ENCODE measurements at places on chromosomes 12 and 14.

- DNase-seq, result no peak
These were observed 6.4 kb upstream of the ADSS1 start for GRCh38 chr14:104717646-104718045.

DNA sequence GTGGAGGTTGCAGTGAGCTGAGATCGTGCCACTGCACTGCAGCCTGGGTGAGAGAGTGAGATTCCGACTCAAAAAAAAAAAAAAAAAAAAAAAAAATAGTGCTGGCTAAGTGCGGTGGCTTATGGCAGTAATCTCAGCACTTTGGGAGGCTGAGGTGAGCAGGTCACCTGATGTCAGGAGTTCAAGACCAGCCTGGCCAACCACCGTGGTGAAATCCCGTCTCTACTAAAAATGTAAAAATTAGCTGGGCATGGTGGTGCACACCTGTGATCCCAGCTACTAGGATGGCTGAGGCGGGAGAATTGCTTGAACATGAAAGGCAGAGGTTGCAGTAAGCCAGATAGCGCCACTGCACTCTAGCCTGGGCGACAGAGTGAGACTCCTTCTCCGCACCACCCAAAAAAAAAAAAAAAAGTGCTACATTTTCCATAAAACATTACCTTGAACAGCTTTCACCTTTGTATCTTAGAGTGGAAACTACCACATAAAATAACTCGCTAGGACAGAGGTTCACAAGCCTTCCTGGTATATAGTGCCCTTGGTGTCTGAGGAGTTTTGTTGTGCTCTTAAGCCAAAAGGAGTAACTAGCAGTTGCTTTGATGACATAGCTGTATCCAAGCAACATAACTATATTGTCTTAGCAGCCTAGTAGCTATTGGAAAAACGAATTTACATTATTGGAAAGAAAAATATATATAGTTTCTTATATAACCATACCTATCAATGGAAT lies 11.1 kb downstream of the PTGES3 start:
- DNase-seq, result no peak

- peak; percentile 30 for DNase-seq
These were observed 6.1 kb upstream of the BDKRB2 start for GRCh38 chr14:96198430-96199130.

GRCh38 chr14:54685286-54685845 lies 118.4 kb downstream of the SAMD4A start:
- no peak for DNase-seq

GRCh38 chr14:95204705-95205104 lies 47.4 kb upstream of the DICER1 start:
- no peak for DNase-seq

GRCh38 chr14:90495357-90496276 lies 98.8 kb downstream of the CALM1 start:
- DNase-seq, result no peak

DNA sequence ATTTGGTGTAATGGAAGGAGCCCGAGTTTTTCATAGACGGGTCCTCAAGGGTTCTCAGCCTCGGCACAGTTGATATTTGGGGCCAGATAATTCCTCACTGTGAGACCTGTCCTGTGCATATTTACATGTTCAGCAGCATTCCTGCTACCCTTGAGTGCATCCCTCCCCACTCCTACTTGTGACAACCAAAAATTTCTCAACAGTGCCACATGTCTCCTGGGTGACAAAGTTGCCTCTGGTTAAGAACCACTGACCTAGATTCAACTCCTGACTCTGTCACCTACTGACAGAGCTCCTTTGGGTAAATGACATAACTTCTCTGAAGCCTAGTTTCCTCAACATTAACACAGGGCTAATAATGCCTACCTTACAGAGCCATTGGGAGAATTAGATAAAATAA lies 60.4 kb downstream of the TTC9 start:
- peak; percentile 61 for DNase-seq

DNA sequence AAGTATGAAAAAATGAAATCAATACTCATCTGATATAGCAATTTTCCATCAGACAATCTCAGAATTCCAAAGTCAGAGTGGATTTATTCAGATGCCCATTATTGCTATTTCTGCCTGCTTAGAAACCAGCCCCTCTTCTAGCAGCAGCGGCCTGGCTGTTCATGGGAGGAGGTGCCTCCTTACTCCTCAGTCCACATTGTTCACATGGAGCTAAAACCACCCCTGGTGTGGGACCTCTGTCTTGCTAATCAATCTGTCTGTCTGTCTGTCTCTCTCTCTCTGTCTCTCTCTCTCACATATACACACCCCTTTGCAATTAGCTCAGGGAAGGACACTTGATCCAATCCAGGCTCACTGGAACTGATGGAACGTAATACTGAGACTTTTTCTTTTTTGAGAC lies 176.1 kb downstream of the APAF1 start:
- no peak for DNase-seq

GRCh38 chr14:33493266-33493665 lies 457.6 kb downstream of the EGLN3 start:
- no peak for DNase-seq

DNA sequence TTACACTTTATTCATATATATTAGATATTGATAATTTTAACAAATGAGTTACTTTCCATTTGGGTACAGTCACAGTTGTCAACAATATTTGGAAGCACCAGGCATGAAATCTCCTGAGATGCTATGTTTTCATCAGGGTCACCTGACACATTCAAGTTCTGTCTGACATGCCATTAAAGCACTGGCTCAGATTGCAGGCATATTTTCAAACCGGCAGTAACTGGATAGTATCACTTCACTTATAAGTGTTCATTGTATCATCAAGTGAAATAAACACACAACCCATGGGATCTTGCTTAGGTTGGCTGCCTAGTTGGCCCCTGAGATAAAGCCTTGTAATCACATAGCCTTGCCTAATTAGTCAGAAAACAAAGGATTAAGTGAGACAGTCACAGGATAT lies 4.8 kb downstream of the IFNG start:
- DNase-seq, result no peak

DNA sequence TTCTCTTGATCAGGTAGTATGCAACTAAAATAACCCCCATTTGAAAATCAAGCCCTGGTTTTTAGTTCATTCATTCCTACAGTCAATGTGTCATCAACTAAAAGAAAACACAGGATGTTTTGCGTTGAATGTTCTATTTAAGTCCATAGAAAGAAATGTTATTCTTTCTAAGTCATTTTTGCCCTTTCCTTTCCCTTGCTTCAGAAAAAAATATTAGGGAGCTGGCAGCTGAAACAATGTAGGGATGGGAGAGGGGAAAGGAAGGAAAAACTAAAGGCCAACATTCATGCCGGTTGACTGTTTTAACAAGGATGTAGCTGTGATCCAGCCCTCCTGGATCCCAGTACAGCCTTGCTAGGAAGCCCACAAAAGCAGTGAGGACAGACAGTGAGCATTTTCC lies 155.1 kb downstream of the BTG1 start:
- no peak for DNase-seq

DNA sequence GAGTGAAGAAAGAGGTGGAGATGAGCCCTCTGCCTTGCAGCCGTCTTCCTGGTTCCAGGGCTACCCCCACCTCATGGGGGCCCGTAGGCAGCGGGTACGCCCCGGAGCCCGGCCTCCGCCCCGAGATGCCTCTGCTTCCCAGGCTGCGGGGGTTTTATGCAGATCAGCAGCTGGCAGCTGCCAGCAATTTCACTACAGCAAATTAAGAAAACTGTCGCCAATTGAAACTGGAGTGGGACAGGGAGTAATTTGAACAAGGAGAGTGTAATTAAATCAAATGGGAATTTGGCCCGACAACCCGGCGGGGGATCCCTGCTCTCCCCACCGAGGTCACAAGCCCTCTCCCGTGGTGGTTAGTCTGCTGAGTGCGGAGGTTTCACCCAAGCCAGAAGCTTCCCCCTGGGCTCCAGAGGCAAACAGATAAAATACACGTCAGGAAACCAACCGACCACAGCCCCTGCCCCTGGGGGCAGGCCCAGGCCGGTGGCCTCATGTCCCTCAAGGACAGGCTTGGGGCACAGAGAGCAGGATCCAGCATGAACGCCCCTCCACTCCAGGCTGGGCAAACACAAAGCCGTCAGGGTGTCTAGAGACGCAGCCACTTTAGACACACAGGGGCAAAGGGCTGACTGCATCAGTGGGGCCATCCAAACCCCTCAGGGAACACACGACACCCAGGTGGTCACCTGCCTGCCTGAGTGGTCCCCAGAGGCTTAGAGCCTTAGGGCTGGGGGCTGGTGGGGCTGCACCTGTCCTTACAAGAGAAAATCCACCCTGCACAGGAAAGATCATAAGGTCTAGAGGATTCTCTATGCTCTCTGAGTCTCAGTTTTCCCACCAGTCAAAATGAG lies 53.8 kb downstream of the TESC start:
- peak; percentile 53 for DNase-seq

GRCh38 chr12:39443929-39444209 lies 949 bp upstream of the KIF21A start:
- no peak for DNase-seq

- DNase-seq, result peak; percentile 86
These were observed 46.0 kb downstream of the SH2B3 start for GRCh38 chr12:111451649-111452129.

DNA sequence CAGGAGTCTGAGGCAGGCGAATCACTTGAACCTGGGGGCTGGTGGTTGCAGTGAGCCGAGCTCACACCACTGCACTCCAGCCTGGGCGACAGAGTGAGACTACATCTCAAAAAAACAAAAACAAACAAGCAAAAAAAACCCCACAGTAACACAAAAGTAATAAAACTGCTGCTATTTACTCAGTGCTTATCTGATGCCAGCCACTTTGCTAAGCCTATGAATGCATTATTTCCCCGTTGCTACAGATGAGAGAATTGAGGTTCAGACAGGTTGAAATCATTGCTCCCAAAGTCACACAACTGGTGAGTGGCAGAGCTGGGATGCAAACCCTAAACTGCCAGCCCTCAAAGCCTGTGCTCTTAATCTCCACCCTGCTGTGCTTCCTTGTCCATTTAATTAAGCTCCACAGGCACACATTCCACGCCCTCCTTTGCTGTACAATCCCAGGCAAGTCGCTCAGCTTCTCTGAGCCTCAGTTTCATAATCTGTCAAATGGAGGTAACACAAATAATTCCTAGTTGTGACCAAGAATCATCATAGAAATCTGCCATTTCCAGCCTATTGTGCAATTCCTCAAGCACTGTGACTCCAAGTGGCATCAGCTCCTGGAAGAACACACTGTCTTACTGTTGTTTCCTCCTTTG lies 5.7 kb upstream of the OAS3 start:
- no peak for DNase-seq

- DNase-seq, result no peak
These were observed 45.8 kb upstream of the HOXC13 start for GRCh38 chr12:53892762-53893395.

GRCh38 chr14:99250636-99251208 lies 21.3 kb downstream of the BCL11B start:
- no peak for DNase-seq

- no peak for DNase-seq
These were observed 11.7 kb upstream of the KCNA5 start for GRCh38 chr12:5031958-5032357.

DNA sequence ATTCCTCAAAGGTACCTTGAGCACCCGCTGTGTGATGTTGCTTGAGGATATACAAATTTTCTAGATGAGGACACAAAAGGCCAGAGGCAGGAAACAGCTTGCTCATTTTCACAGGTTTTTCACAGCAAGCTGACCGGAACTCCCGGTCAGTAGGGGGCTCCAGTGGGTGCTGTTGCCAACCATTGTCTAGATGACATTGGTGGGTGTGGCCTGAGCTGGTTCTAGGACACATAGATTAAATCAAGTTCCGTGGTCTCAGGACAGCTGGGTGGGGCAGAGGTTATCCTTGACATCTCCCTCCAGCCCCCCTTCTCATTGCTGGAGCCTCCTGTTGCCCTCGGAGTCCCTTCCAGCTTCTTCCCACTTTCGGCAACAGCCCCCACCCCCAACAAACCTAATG lies 153.6 kb upstream of the FKBP4 start:
- no peak for DNase-seq

DNA sequence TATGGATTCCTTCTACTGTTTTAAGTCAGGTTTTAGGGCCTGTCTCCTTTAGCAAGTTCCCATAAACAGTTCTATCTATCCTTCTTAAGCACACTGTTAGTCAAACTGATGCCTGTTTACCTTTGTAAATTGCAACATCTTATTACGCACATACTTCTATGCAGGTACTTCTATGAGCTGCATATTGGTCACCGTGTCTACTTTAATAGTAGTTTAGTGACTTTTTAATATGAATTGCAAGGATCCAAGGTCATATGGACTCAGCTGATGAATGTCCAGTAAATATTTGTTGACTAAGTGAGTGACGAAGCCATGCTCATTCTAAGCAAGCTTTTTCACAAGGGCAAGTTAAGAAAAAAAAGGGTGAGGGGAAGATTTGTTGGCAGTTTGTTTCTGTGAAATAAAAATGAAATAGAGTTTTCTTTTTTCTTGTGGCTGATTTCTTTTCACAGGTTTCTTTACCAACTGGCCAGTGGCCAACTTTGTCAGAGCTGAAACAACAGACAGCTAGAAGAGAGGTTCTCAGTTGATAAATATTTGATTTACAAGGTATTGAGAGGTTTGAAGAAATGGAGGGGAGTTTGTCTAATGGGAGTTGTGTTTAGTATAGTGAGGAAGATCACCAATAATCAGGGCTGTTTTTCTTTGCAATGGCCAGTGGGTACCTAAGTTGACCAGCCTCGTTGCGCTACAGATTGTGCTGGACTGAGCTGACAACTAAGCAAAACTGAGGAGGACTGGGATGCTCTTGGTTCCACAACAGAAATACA lies 141.1 kb downstream of the SLC15A5 start:
- no peak for DNase-seq

- DNase-seq, result no peak
These were observed 209.7 kb upstream of the FAR2 start for GRCh38 chr12:28939427-28939826.

- DNase-seq, result no peak
These were observed 41.0 kb downstream of the DIP2B start for GRCh38 chr12:50545786-50546185.

- no peak for DNase-seq
These were observed 1.8 kb upstream of the GLIPR1L2 start for GRCh38 chr12:75389061-75389460.

DNA sequence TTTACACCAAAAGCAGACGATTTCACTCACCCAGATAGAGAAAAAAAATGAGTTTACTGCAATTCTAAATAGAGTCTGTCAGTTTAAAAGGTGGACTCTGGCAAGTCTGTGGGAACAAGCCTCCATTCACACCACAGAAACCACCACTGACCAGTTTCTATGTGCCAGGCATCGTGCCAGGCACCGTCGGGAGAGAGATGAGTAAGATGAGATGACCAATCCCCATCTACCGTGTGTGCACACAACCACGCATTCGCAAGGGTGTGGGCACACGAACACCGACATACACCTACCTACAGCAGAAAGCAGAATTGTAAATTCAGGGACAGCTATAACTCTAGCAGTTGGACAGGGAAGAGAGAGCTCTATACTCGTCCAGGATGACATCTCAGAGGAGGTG lies 58.3 kb downstream of the PRIMA1 start:
- DNase-seq, result no peak

GRCh38 chr14:34241185-34241711 lies 220.8 kb downstream of the SPTSSA start:
- no peak for DNase-seq

- no peak for DNase-seq
These were observed 170.9 kb downstream of the SLC6A15 start for GRCh38 chr12:84741692-84742091.

- no peak for DNase-seq
These were observed 26.8 kb upstream of the C14orf180 start for GRCh38 chr14:104552738-104553125.

GRCh38 chr14:69152181-69152901 lies 578 bp downstream of the DCAF5 start:
- no peak for DNase-seq
